NCI-H460 (cell line): ENCODE measurements at places on chromosomes 12 and 14. TPM values are rescaled to one million over a fixed set of nuclear protein-coding genes. Genes with fewer than 3 reads are reported as not detected.

DNA sequence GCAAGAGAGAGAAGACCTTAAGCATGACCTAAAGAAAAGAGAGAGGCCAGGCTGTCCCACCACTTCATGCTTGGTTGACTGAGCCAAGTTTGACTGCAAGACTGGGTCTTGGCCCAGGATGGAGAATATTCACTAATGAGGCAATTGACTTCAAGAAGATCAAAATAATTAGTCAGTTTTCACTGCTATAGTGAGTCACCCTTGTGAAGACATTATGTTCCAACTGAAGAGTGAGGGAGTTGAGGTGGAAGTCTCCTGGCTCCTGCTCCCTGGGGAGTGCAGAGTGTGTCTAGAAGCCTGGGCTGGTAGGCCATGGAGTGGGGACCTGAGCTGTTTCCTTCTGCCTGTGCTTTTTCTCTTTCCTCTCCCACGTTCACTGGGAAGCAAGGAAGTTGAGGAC is 117.6 kb downstream of the CACNA1C start:
- no peak for DNase-seq

DNA sequence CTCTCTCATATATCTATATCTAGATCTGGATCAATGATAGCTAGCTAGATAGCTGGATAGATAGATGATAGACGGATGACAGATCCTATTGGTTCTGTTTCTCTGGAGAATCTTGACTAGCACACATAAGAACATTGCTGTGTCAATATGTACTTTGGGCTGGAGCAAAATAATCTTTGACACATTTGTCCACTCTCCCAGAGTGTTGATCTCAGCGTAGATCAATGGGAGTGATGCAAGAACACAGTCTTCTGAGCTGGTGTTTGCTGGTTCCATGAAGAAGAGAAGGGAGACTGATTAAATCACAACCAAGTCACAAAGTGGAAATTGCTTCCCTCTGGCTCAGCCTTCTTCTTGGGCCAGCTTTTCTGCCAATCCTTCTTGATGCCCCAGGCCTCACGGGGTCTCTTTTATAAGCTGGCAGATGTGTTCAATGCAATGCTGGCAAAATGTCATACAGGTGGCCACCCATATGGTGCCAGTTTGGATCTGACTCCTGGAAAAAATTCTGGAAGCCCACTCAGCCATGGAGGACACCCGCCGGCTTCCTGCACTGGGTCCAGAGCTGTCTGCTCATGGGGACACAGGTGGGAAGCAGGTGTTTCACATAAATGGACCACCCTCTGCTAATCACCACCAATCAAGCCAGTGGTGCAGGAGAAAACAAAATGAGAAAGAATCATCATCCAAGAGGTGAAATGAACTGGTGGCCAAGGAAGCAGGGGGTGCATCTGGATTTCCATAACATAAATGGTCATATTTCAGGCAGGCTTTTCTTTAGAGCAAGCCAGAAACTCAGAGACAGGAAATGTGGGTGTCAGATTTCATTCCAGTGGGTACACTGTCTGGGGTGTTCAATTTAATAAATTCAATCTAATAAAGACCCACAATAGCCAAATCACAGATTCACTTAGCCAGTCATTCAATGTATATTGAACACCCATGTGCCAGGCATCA is 310.3 kb downstream of the DPF3 start:
- no peak for DNase-seq

- DNase-seq, result no peak
Observed at GRCh38 chr14:88323086-88323522, at the start of gene KCNK10. Gene KCNK10, minus strand, starts transcription at chr14:88323269. Its CDS starts 471 bp downstream, at chr14:88322798.

GRCh38 chr12:89187507-89187906 is 164.8 kb downstream of the DUSP6 start:
- no peak for DNase-seq

TAMALIN gene
- total RNA-seq, result 0.32 TPM in 1 of 2 replicates, not detected in the other

PRKD1 gene
- total RNA-seq, result 4.9 and 5.3 TPM in 2 replicates
